ENCODE measurements at places on chromosomes 6 and 20. TPM values are rescaled to one million over a fixed set of nuclear protein-coding genes. Genes with fewer than 3 reads are reported as not detected.

Gene FNDC1
- 0.16 TPM for total RNA-seq

Gene KCNQ5
- 0.34 TPM for total RNA-seq

Gene COQ3
- 1.7 TPM for total RNA-seq

Gene RUNX2
- total RNA-seq, result 1.3 TPM

Gene XPO5
- 13.6 TPM for total RNA-seq

Gene GPSM3
- total RNA-seq, result 0.95 TPM

Gene PRICKLE4
- not detected for total RNA-seq

Gene BCAS1
- under 0.01 TPM for total RNA-seq

Gene CST5
- total RNA-seq, result not detected

Gene WFDC5
- not detected for total RNA-seq

Gene SERAC1
- total RNA-seq, result 7.6 TPM

Gene KIF25
- not detected for total RNA-seq

Gene MYH7B
- total RNA-seq, result 0.26 TPM

Gene HLA-DQA1
- 0.16 TPM for total RNA-seq

Gene MPIG6B
- not detected for total RNA-seq

Gene CDSN
- total RNA-seq, result not detected

Gene LY86
- not detected for total RNA-seq

Gene NHSL1
- 15.6 TPM for total RNA-seq

Gene GPX6
- total RNA-seq, result not detected

Gene CCDC170
- total RNA-seq, result 0.47 TPM

Gene SULF2
- 3.8 TPM for total RNA-seq

Gene SPATS1
- not detected for total RNA-seq

Gene EPHA7
- 0.32 TPM for total RNA-seq

Gene TCP1
- 169 TPM for total RNA-seq

Gene NPBWR2
- not detected for total RNA-seq

Gene NNAT
- 0.26 TPM for total RNA-seq

Gene SAMD10
- 0.34 TPM for total RNA-seq

Gene ENPP3
- total RNA-seq, result 0.32 TPM

Gene HLA-DQB2
- not detected for total RNA-seq

Gene PLCB4
- total RNA-seq, result 8.2 TPM

Gene CGA
- total RNA-seq, result 0.16 TPM

Gene PPDPF
- total RNA-seq, result 23.5 TPM

Gene SIRPA
- total RNA-seq, result 6.6 TPM

Gene RGS17
- 15.1 TPM for total RNA-seq

Gene FOXC1
- 2.3 TPM for total RNA-seq

Gene ATAT1
- total RNA-seq, result 5.4 TPM

Gene DEF6
- 4.4 TPM for total RNA-seq

Gene RNASET2
- total RNA-seq, result 21.9 TPM

Gene PRDM1
- total RNA-seq, result 1.2 TPM

Gene KATNA1
- 41.8 TPM for total RNA-seq

Gene FERMT1
- total RNA-seq, result 4.9 TPM
